ENCODE measurements at places on chromosomes 6 and 20. TPM values are rescaled to one million over a fixed set of nuclear protein-coding genes. Genes with fewer than 3 reads are reported as not detected.

- DNase-seq, result no peak
- H3K36me3 ChIP-seq, result no peaks in the 10 kb centered on the region
These were observed 1.8 kb upstream of the FKBP1A start for GRCh38 chr20:1394686-1395085.

DNA sequence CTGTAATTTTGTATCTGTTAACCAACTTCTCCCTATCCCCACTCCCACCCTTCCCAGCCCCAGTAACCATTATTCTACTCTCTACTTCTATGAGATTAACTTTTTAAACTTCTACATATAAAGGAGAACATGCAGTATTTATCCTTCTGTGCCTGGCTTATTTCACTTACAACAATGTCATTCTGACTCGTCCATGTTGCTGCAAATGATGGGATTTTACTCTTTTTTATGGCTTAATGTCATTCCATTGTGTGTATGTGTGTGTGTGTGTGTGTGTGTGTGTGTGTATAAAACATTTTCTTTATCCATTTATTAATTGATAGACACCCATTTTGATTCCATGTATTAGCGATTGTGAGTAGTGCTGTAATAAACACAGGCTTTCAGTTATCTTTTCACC is 76.1 kb downstream of the COL19A1 start:
- H3K4me3 ChIP-seq, result no peak overlapping the region
- H3K27ac ChIP-seq, result no peak overlapping the region
- H3K36me3 ChIP-seq, result no peaks in the 10 kb centered on the region
- no peaks in the 10 kb centered on the region for H3K4me1 ChIP-seq
- DNase-seq, result no peak

The CST7 gene
- total RNA-seq, result 3.2 TPM

DNA sequence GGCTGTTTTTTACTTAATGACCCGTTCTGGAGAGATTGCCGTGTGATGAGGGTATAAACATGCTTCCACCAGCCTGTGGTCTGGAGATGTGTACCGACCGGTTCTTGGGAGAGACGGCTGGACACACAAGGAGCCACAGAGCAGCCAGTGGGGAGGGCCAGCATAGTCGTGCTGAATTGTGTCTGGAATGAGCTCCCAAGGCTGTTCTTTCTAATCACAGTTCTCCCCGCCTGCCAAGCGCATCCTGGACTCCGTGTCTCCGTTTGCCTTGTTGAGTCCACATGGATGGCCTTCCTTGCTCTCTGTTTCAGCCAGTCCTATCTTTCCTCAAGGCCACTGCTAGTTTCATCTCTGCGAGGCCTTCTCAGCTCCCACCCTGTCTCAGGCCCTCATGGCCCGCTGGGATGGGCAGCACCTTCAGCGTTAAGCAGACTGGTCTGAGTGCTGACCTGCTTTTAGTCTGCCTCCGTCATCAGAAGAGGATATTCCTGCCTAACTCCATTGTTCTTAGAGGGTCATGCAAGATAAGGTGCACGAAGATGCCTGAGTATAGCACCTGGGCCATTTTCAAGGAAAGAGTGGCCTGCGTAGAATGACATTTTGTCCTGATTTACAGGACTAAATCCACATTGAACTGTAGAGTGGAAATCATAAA is 20.6 kb downstream of the MANBAL start:
- H3K27me3 ChIP-seq, result no peaks in the 10 kb centered on the region
- no peak overlapping the region for H3K4me3 ChIP-seq
- DNase-seq, result no peak
- no peak overlapping the region for H3K27ac ChIP-seq
- peaks cover 55% of the 10 kb centered on the region for H3K36me3 ChIP-seq

The TRIM38 gene
- 17.0 TPM for total RNA-seq

DNA sequence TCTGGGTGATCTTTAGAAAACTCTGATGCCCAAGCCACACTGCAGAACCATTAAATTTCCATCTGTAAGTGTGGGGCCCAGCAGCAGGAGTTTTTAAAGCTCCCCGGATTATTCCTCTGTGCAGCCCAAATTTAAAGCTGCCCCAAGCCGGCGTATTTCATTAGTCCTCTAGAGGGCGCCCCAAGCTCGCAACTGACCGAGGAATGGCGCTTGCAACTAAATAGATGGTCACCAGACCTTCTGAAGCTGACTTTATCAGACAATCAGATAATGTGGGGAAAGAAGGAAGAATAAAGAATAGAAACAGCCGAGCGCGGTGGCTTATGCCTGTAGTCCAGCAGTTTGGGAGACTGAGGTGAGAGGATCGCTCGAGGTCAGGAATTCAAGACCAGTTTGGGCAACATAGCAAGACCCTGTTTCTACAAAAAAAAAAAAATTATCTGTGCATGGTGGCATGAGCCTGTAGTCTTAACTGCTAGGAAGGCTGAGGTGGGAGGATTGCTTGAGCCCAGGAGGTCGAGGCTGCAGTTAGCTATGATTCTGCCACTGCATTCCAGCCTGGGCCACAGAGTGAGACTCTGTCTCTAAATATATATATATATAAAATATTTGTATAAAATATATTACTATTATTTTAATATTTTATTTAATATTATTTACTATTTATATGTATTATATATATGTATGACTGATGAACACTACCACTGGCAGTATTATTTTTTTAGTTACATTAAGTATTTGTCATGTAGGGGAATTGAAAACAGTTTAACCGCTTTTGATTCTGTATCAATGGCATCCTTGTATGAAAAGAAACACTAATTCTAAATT is 56.0 kb downstream of the OTOR start:
- no peak overlapping the region for H3K27ac ChIP-seq
- peaks cover 33% of the 10 kb centered on the region for H3K27me3 ChIP-seq
- no peaks in the 10 kb centered on the region for H3K36me3 ChIP-seq
- H3K4me3 ChIP-seq, result no peak overlapping the region

- H3K4me1 ChIP-seq, result peaks cover 51% of the 10 kb centered on the region
- H3K27ac ChIP-seq, result no peak overlapping the region
- H3K27me3 ChIP-seq, result no peaks in the 10 kb centered on the region
- no peak overlapping the region for H3K4me3 ChIP-seq
These were observed 4.6 kb downstream of the SIRPG start for GRCh38 chr20:1652960-1653359.

- H3K4me1 ChIP-seq, result no peaks in the 10 kb centered on the region
- H3K4me3 ChIP-seq, result no peak overlapping the region
- no peak for DNase-seq
These were observed 27.2 kb upstream of the SYNJ2 start for GRCh38 chr6:157954150-157955117.

DNA sequence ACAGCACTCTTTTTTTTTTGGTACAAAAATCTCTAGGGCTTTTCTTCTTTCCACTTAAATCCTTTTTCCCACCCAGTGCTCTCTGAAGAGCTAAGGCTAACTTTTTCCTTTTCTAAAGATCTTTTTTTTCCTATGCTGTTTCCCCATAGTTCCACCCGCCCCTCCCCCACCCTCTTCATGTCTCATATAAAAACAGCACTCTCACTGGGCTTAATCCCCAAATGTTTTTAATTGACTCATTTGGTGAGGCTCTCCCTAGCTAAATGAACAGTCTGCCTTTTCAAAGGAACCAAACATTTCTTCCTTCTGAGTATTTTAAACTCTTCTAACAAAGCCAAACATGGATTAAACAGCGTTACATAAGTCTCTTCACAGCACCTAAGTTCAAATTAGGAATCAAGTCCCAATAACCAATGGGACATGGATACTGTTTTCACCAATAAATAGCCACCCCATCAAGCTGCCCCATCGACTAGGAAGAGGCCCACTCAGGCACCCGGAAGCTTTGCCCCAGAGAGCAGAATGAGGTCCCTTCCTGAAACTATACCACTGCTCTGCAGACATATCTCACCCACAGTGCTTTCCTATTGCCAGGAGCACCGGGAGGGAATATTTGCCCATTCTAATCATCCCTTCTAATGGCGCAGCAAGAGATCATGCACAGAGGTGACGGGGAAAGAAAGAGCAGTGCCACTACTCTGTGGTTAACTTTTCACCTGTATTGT is 63.7 kb downstream of the ATXN1 start:
- no peaks in the 10 kb centered on the region for H3K36me3 ChIP-seq
- H3K4me1 ChIP-seq, result peaks cover 44% of the 10 kb centered on the region
- no peaks in the 10 kb centered on the region for H3K27me3 ChIP-seq
- no peak for DNase-seq

- H3K27me3 ChIP-seq, result no peaks in the 10 kb centered on the region
- no peak overlapping the region for H3K4me3 ChIP-seq
- DNase-seq, result no peak
- H3K36me3 ChIP-seq, result no peaks in the 10 kb centered on the region
These were observed 166.6 kb upstream of the RREB1 start for GRCh38 chr6:6941201-6941600.

The ENPP3 gene
- total RNA-seq, result 0.22 TPM

The IRAK1BP1 gene
- 0.52 TPM for total RNA-seq

GRCh38 chr6:153373869-153374268 is 242.8 kb upstream of the RGS17 start:
- no peaks in the 10 kb centered on the region for H3K4me1 ChIP-seq
- no peaks in the 10 kb centered on the region for H3K36me3 ChIP-seq
- H3K27me3 ChIP-seq, result no peaks in the 10 kb centered on the region
- no peak overlapping the region for H3K4me3 ChIP-seq
- DNase-seq, result no peak
- no peak overlapping the region for H3K27ac ChIP-seq

The RSPH9 gene
- not detected for total RNA-seq

The SHLD1 gene
- total RNA-seq, result 7.0 TPM

DNA sequence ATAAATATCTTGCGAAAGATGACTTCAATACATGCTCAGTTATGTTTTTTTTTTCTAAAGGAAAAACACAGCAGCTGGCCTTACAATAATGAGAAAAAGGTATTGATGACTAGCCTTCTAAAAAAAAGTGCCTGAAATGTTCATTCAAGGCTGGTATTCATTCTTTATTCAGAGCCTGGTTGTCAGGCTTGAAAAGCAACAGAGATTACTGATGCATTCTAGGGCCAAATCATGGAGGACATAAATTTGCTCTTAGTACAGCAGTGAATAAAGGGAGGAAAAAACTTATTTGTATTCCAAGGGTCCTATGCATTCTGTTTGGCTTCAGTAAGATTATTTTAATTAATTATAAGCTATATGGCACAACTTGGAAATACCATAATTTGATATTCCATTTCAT is 83.5 kb downstream of the WASF1 start:
- no peak overlapping the region for H3K4me3 ChIP-seq
- no peak overlapping the region for H3K27ac ChIP-seq
- no peaks in the 10 kb centered on the region for H3K4me1 ChIP-seq

DNA sequence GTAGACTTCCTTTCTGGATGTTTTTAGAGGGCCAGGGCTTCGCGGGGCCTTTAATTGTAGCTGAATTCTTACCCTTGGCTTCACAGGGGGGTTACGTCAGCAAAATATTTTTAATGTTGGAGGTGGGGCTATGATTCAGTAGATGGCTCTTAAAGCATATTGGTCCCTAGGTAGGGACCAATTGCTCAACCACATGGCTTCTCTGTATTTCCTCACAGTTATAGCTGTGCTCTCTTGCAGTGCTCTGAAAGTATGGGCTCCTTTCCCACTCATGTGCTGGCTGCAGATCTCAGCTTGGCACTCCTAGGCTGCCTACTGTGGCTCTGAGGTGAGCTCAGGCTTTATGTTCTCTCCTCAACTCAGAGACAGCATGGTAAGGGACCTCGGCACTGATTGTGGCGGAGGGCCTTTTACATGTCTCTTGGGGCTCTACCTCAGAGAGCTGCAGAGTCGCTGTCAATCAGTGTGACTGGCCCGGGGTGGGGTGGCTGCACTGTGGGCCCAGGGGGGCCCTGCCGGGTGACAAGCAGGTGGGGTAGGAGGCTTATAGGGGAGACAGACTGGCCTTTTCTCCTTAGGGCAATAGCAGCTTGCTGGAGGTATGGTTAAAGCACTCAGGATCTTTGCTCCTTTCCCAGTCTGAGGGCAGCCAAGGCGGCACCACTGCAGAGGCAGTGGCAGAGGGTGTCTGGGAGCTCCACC is 318.0 kb downstream of the DOK5 start:
- no peaks in the 10 kb centered on the region for H3K36me3 ChIP-seq
- no peaks in the 10 kb centered on the region for H3K27me3 ChIP-seq
- H3K27ac ChIP-seq, result no peak overlapping the region
- H3K4me1 ChIP-seq, result no peaks in the 10 kb centered on the region
- DNase-seq, result no peak

- no peaks in the 10 kb centered on the region for H3K4me1 ChIP-seq
- peaks cover 54% of the 10 kb centered on the region for H3K27me3 ChIP-seq
- H3K36me3 ChIP-seq, result no peaks in the 10 kb centered on the region
- H3K27ac ChIP-seq, result no peak overlapping the region
- H3K4me3 ChIP-seq, result no peak overlapping the region
These were observed 2.4 kb downstream of the PCSK2 start for GRCh38 chr20:17229256-17229655.

GRCh38 chr20:23449421-23449820 is 3.3 kb downstream of the CST11 start:
- no peak for DNase-seq
- H3K4me1 ChIP-seq, result no peaks in the 10 kb centered on the region
- no peaks in the 10 kb centered on the region for H3K27me3 ChIP-seq
- no peak overlapping the region for H3K4me3 ChIP-seq

DNA sequence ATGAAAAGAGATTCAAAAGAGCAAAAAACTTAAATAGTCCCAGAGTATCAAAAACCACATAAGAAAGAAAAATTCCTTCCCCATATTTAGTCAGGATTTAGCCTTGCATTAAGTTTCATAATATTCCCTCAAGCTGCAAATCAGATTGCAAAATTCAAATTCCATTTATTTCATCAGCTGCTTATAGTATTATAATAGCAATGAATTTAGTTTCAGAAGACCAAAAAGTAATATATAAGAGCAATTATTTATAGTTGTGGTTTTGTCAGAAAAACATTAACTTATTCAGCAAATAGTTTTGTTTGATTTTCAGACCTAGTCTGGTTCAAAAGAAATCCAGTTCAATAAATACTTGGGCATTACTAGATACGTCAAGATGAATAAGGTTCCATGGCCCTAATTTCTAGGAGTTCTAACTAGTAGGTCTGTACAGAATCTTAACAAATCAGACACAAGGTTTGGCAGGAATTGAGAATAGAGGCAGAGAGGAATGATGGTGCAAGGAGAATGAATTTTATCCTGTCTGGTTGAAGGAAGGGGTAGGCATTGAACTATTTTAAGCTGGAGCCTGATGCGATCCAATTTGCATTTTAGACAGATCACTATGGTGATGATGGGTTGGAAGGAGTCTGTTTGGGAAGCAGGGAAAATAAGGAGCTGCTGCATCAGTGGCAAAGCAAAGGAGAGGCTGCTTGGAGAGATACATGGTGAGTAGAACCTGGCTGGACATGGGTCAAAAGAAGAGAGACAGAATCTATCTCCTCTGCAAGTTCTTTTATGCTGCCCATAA is 163.9 kb upstream of the STXBP5 start:
- H3K27me3 ChIP-seq, result no peaks in the 10 kb centered on the region
- no peak overlapping the region for H3K4me3 ChIP-seq
- no peaks in the 10 kb centered on the region for H3K36me3 ChIP-seq
- H3K4me1 ChIP-seq, result no peaks in the 10 kb centered on the region

GRCh38 chr6:50817646-50817950 is 1.1 kb upstream of the TFAP2B start:
- H3K36me3 ChIP-seq, result no peaks in the 10 kb centered on the region
- no peak overlapping the region for H3K27ac ChIP-seq
- DNase-seq, result no peak
- no peak overlapping the region for H3K4me3 ChIP-seq
- peaks cover 45% of the 10 kb centered on the region for H3K27me3 ChIP-seq

The TRIM15 gene
- not detected for total RNA-seq

Data from CD4-positive, alpha-beta T cell (primary cell).